Stimulated activated CD4-positive, alpha-beta T cell treated with anti-CD3 and anti-CD28 coated beads, Interleukin-2, amount 100 ng/mL, for 48 hours (primary cell): ENCODE measurements at places on chromosomes 16 and 17.

GRCh38 chr17:29563816-29564215 lies 3.0 kb downstream of the ABHD15 start:
- DNase-seq, result no peak

GRCh38 chr16:84455031-84455430 lies 49.4 kb downstream of the MEAK7 start:
- DNase-seq, result no peak

DNA sequence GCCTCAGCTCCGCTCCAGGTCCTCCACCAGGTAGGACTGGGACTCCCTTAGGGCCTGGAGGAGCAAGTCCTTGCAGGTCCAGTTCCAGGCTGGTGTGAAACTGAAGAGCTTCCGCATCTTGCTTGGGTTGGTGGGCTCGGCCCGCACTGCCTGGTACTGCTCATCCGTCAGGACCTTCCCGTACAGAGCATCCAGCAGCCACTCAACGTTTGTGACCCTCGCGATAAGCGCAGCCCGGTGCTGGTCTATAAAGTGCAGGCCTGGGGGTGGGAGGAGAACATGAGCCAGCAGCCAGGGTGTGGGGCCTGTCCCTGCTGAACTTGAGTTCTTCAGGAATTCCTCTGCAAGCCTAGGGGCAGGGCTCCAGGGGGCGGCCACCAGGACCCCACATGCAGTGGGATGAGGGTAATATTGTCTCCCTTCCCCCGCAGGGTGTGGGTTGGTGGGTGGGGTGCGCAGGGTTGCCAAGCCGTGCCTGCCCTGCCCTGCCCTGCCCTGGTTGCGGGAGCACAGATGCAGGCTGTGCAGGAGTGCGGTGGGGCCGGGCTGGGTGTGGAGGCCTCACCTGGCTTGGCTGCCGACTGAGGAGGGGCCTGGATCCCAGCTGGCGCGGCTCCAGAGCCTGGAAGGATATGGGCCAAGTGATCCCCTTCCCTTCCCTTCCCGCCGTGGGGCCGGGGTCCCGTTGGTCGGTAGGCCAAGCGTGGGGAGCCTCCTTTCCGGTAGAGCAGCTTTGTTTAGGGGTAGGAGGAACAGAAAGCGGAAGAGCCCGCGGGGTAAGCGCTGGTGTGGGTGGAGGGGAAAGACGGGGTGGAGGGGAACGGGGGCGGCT lies 762 bp downstream of the PYCARD start:
- no peak for DNase-seq

GRCh38 chr16:50263060-50263909 lies 3.1 kb upstream of the ADCY7 start:
- no peak for DNase-seq

DNA sequence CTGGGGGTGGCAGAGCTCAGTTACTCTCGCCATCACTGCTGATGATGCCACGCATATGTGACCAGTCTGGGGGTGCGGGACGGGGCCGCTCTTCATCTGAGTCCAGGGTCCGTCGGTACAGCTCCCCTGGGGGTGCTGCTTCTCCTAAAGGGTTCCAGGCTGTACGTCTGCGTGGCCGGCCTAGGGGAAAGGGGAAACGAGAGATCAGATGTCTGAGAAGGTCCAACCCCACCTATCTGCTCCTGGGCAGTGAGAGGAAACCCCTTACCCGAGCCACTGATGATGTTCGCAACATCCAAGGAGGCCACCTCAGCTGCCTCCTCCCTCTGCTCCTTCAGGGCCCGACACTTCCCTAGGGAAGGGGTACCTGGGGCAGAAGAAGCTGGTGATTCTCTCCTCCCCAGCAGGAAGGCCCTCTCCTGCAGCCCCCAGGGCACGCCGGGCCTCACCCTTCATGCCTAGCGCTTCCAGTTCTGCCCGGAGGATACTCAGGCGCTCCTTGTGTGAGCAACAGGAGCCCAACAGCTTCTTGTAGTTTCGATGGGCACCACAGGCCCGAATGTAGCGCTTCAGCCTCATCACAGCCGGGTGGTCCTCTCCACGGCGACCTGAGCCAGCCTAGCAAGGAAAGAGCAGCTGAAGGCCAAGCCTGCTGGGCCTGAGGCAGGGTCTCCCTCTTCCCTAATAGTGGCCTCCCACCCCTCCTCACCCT lies 2.1 kb downstream of the HIRIP3 start:
- DNase-seq, result no peak

GRCh38 chr16:78257376-78257728 lies 157.9 kb downstream of the WWOX start:
- DNase-seq, result no peak

DNA sequence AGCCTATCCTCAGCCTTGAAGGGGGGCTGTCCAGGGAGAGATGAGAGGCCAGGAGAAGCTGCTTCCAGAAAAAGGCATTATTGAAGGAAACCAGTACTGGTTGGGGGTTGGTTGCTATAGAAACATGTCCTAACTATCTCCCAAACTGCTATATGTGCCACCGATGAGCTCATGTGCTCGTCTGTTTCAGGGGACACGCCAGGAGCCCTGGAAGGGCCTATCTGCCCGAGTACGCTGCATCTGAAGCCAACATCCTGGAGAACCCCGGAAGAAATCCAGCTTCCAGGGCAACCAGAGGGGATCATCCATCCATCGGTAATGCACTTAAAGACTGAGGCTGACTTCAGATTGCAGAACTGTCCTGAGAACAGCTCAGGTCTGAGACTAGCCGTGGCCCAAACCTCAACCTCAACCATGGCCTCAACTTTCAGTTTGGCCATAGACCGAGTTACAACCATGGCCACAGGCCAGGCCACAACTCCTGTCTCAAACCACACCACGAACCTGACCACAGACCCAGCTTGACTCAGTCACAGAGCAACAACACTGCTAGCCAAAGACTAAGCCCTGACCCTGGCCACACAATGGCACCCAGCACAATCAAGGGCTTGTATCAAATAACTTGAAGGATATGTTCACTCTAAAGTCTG lies 10.2 kb downstream of the PITPNM3 start:
- no peak for DNase-seq

DNA sequence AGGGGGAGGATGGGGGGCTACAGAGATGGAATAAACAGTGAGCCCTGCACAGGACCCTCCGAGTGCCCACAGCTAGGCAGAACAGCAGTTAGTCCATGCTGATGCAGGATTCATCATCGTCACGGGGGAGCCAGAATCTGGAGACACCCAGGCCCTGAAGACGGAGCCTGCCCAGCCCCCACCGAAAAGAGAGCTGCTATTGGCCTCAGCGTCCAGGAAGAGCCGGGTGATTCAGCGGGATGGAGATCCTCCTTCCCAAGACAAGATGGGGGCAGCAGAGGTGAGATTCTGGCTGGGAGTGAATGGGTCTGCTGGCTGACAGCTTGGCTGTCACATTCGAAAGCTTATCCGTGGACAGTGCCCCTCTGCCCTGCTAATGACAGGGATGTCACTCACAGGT lies 133.6 kb upstream of the CRHR1 start:
- DNase-seq, result no peak

- DNase-seq, result no peak
Observed at GRCh38 chr16:31414706-31415105, 13.5 kb downstream of the COX6A2 start.

DNA sequence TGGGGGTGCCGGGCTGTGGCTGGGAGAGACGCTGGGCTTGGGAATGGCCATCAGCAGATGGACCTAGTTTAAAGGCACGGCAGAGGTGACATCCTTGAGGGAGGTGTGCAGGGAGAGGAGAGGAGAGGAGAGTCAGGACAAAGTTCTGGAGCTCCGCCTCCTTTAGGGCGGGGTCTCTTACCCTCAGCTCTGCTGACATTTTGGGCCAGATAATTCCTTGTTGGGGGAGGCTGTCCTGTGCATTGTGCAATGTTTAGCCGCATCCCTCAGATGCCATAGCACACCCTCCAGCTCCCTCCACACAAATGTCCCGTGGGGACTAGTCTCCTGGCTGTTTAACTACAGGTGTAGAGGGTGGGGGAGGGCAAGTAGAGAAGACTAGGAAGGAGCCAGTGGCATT lies 48.3 kb downstream of the ARHGAP23 start:
- no peak for DNase-seq

- DNase-seq, result no peak
Observed at GRCh38 chr16:78505544-78506366, 406.3 kb downstream of the WWOX start.

GRCh38 chr17:37714897-37715296 lies 30.0 kb downstream of the HNF1B start:
- no peak for DNase-seq

DNA sequence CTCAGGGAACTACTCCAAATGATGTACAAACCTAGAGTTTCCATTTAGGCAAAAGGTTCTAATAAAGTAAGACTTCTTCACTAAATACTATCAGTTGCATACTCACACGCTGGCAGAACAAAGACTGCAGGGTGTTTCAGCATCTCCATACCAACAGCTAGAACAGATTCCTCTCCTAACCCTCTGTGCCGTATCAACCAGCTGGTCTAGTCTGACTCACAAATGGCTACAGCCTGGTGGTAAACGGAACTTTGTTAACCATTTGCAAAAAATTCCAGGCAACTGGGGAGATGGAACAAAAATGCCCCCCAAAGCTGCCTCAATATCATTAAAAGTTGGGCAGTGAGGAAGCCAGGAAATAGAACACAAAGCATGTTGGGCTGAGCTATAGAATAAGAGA lies 217.1 kb downstream of the GRIN2A start:
- no peak for DNase-seq

GRCh38 chr16:85611194-85611443 lies 2.0 kb upstream of the GSE1 start:
- DNase-seq, result no peak

- no peak for DNase-seq
Observed at GRCh38 chr17:17792551-17793377, 44.0 kb downstream of the SREBF1 start.

- no peak for DNase-seq
Observed at GRCh38 chr17:17019430-17019762, 22.9 kb upstream of the MPRIP start.

DNA sequence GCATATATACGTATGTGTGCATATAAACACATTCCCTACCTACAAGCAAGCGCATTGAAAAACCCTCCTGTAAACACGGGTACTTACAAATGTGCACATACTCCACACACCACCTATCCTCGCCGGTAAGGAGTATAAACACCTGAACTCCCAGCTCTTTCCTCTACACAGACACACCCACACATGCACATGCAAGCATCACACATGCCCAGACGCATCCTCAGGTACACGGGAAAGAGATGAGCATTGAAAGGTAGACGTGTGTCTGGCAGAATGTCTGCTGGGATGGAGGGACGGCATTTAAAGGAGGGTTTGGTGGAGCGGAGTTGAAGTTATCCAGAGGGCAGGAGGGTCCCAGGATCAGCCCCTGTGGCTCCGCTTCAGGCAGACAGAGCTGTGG lies 4.7 kb upstream of the SMTNL2 start:
- DNase-seq, result no peak

GRCh38 chr16:13984794-13985193 lies 64.8 kb downstream of the ERCC4 start:
- DNase-seq, result no peak

- DNase-seq, result no peak
Observed at GRCh38 chr16:14564861-14565687, 65.0 kb downstream of the PARN start.

GRCh38 chr16:10776280-10776679 lies 32.6 kb downstream of the NUBP1 start:
- DNase-seq, result no peak

DNA sequence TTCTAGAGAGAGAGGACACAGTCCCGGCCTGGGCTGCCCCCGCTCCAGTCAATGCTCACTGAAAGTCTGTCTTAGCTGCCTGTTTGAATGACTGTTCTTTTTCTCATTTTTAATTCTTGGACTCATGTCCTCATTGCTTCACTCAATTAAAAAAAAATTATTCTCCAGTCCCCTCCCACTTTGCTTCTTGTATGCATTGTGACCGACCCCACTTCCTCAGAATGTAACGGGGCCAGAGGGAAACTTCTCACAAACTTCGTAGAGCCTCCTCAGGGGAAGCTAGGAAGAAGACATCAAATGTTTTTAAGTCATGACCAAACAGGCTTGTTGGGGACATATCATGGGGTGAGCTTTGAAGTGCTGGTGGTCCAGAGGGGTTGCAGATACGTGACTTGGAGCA lies 113.2 kb downstream of the CCDC182 start:
- no peak for DNase-seq

DNA sequence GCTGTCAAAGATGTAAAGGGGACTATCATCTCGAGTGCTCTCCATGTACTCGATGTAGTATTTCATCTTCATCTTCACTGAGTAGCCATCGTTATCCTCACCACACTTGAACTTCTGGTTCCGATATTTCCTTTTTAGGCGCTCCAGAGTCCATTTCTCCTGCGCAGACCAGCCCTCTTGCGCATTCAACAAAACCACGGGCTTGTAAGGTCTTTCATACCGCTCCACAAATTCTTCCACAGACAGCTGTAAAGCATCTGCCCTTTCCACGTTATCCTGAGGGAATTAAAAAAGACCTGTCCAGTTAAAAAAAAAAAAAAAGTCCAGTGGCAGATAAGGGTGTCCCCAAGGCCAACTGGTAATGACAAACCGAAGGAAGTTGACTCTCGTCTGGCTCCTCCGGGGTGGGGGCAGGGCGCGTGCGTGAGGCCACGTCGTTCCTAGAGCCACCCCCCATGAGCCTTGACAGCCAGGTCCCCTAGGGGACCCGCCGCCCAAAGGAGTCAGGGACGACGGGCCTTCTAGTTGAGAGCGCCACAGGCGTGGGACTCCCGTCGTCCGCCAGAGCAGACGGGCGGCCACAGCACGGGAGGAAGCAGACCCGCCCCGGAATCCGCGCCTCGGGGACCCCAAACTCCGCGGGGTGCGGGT lies 701 bp downstream of the JMJD6 start:
- DNase-seq, result peak; percentile 67

- no peak for DNase-seq
Observed at GRCh38 chr17:31357839-31358394, 33.6 kb upstream of the RAB11FIP4 start.

GRCh38 chr16:68590201-68590994 lies 51.3 kb downstream of the ZFP90 start:
- DNase-seq, result peak; percentile 72

GRCh38 chr16:12130691-12131290 lies 154.3 kb downstream of the SNX29 start:
- no peak for DNase-seq

DNA sequence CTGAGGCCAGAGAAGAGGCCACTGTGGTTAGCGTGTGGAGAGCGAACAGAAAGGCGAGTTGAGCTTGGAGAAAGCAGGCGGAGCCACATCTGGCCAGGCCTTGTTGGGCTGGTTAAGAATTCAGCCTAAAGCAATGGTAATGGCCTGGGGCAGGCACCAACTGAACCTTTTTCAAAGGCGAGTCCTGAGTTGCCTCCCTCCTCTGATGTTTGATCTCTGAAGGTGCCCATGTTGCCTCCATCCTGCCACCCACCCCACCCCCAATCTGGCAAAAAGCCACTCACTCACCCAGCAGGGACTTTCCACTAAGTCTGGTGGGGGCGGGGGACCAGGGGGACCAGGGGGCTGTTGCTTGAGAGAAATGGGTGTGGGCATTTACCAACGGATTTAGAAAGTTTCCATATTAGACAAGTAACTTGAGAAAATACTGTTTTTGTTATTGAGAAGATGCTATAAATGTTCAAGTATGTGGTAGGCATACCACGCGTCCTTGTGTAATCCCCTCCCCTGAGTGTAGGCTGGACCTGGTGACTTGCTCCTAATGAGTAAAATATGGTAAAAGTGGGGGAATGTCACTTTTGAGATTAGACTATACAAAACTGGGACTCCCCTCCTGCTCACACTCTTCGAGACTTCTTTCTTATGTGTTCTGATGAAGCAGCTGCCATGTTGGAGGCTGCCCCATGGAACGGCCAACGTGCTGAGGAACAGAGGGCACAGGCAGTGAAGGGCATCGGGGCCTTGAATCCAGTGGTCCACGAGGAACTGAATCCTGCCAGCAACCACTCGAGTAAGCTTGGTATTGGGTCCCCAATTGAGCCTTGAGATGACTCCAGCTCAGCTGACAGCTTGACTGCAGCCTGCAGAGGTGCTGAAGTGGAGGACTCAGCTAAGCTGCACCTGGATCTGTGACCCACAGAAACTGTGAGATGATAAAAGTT lies 29.9 kb upstream of the TNS4 start:
- peak; percentile 82 for DNase-seq
